Non-pigmented ciliary epithelial cell (primary cell): ENCODE measurements at places on chromosomes 3 and 15.

DNA sequence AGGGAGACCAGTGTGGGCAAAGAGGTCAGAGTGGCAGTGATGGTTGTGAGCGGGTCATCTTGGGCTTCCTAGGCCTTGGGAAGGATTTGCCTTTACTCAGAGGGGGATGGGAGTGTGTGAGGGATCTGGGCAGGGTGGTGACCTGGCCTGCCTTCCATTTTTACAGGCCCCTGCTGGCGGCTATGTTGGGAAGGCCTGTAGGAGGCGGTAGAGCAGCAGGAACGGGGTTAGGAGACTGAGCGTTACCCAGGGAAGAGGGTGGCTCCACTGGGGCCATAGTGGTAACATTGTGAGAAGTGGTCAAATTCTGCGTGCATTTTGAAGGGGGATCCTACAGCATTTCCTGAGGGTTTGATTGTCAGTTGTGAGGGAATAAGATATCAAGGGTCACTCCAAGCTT is 307.3 kb upstream of the CTDSPL start:
- DNase-seq = no peak

DNA sequence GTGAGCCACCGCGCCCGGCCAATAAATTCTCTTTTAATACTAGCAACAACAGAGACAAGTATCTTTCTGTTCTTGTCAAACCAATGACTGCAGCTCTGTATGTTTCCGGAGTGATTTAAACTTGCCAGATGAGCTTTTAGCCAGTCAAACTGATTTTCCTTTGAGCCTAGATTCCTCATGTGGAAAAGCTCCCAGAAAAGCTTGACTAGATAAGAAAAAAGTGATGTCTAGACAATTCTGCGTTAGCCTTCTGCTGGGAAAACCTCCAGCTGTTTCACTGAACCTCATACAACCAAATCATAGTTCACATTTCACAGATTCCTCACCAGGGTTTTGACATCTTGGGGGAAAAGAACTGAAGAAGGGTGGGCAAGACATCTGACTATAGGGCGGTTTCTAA is 78.6 kb downstream of the MAGI1 start:
- DNase-seq = peak; percentile 66

DNA sequence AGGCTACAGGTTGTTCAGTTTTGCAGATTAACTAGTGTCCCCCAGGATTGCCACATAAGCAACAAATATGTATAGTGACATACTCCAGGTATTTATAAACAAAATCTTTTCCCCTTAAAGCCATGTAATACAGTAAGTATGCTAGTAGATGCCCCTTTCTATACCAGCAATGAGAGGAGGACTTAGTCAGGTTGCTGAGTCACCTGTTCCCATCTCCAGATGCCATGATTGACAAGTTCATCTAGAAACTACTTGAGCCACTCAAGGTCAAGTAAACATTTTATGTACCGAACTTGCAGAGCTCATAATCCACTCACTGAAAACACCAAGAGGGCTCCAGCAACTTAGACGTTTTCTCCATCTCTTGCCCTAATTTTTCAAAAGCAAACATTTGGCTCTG is 18.2 kb downstream of the SLC9A9 start:
- no peak for DNase-seq

DNA sequence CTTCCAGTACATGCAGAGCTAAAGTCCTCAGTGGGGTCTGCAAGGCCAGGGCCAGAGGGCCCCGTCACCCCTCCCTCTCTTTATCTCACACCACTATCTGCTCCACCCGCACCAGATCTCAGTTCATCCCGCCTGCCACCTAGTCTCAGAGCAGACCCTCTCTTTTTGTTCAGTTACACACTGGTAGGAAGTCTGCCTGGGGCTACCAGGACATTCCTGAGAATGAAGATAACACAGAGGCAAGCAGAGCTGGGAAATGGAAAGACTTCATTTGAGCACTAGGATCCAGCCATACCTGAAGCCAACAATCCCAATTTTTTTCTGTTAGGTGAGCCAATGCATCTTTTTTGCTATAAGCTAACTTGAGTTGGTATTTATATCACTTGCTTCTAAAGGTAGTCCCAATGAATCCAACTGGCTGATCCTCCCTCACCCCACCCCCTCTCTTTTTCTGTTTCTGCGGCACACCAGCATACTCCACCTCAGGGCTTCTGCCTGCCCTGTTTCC is 24.5 kb downstream of the ATP2B2 start:
- DNase-seq = no peak

DNA sequence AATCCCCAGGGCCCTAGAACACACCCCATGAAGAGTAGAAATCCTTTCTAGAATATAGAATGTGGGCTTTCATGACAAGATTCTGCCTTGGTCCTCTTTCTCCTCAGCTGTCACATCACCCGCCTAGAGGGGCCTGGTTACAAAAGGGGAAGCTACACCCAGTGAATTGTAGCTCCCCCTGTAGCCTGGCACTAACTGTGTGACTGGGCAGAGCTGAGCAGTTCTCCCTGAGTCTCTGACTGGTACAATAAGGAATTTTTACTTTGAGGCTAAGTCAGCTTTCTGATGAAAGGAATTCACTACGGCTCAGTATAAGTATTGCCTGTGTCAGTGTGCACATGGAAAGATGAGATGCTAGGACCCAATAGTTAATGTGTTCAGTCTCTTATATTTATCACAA is 28.7 kb upstream of the ZNF148 start:
- DNase-seq = no peak

DNA sequence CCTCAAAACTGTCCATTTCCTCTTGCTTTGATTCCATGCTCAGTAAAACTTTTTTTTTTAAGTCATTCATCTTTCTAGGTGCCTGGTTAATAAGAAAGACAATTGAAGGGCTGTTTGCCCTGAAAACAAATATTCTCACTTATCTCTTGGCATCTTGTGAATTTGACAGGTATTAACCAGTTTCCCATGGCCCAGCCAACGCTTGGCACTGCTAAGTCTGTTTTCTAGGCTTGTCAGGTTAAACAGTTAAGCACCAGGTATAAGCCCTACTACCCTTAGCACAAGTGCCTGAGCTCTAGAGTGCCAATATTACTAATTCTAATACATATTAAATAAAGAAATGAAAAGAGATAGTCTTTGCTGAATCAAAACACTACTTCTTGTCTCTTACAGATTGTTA is 36.3 kb downstream of the PXK start:
- DNase-seq = no peak

DNA sequence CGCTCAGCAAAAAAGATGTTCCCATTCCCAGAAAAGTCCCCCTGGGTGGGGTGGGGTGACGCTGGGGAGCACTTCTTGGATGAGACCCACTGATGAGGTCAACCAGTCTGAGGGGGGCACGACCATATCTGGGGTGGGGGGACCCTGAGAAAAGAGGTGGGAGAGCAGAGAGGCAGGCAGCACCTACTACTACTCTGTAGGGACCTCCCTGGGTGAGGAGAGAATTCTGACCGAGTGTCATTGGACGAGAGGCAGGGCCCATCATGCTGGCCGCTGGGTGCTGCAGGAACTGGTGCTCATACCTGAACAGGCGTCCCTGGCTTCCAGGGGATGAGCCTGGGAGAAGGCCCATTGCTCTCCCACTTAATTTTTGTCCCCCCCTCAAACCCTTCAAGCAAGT is 158.8 kb downstream of the KLF13 start:
- no peak for DNase-seq

DNA sequence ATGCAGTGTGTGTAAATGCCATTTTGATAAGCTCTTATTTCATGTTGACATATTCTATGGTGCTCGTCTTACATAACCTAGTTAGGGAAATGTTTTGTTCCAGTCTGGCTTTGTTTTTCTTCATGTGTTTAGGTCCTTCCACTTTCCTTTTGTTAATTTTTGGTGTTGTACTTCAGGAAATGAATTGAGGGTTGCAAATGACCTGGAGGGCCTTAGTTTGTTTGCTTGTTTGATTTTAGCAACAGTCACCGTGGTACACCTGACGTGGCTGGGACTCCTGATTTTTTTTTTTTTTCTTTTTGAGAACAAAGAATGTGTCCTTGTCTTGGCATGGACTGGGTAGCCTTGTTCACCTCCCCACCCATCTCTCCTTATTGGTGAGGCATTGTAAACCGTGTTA is 114.8 kb downstream of the IGF1R start:
- DNase-seq = no peak

GRCh38 chr15:71313806-71314205 is 198.5 kb downstream of the THSD4 start:
- peak; percentile 56 for DNase-seq

GRCh38 chr3:152780553-152780952 is 54.4 kb upstream of the P2RY1 start:
- DNase-seq = no peak

DNA sequence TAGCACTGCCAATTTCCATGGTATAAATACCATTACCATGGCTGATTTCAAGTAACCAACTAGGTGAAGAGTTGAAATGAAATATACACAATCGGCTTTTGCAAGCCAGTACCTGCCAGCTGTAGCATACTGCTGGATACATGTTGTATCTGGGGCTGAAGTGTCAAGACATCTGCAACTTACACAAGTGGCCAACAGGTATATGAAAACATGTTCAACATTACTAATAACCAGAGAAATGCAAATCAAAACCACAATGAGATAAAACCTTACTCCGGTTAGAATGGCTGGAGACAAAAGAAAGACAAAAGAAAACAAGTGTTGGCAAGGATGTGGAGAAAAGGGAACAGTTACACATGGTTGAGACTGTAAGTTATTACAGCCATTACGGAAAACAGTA is 11.6 kb downstream of the ATOSA start:
- no peak for DNase-seq

- DNase-seq = no peak
Measured at GRCh38 chr3:146680617-146681016, 75.5 kb upstream of the PLSCR5 start.

DNA sequence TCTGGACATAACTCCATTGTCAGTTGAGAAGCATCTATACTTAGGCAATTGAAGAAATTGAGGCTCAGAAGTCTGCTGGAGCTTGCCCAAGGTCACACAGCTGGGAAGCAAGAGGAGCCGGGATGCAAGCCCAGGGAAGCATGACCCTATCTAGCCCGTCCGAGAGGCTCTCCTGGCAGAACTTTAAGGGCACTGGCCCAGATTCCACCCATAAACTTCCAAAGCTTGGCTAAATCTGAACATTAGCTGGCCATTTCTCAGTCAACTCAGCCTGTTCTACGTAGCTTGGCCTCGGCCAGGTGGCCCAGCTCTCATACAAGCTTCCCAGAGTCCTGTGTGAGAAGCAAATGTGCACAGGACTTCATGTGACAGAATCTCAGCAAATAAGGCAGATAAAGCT is 75.8 kb downstream of the LRIG1 start:
- DNase-seq = no peak

DNA sequence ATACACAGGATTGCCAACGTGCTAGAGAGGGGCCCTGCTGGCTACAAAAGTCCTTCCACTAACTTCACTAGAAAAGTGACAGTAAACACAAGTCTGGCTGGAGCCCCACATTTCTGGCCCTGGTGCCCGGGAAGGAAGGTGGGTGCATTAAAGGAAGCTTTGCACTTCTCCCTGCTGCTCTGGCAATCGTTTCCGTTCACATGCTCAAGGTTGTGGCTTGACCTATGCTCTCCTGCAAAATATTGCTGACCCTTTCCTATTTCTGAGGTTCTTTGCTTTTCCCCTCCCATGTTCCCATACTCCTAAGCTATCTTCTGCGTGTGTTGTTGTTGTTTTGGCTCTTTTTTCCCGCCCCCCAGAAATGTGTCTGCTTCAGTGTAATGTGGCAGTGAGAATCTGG is 9.1 kb upstream of the CCR3 start:
- DNase-seq = no peak

DNA sequence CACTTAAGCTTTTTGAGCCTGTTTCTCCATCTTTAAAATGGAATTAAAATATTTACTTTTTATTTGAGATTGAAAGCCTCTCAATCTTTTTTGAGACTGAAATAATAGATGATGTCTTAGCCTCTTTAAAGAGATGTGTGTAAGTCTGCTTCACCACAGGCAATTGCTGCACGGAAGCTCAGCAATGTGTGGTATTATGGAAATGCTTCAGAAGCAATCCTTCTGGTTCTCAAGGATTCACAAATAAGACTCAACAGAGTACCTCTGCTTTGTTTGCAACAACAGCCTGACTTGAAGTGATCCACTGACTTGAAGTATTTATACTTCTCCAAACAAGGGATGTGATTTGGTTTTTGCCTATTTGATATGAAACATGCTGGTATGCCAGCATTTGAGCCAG is 332.0 kb upstream of the RASGRP1 start:
- no peak for DNase-seq

DNA sequence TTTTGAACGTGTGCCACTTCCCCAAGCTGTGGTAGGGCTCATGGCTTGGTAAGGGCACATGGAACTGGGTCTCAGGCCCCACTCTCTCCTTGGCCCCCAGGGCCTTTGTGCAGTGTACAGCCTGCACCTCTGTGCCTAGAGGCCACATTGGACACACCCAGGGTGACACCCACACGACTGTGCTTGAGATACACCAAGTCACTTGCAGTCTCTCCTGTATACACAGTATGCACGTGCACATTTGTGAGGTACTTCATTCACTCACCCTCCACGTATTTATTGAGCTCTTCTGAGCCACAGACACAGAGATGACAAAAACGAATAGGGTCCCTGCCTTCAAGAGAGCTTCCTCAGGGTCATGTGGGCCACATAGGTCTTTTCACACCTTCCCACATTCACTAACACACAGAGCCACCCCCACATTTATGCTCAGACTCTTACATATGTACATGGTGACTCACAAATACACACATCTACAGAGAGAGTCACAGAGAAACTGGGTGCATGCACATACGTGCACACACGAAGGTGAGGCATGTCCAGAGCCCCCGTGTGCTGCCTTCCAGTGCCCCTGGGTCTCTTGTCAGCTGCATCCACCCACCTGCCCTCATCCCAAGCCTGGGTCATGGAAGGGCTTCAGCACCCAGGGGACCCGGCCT is 9.8 kb upstream of the TMEM115 start:
- DNase-seq = no peak

- no peak for DNase-seq
Measured at GRCh38 chr15:63858881-63859280, 25.1 kb upstream of the HERC1 start.
